ENCODE measurements at places on chromosomes 16 and 17. TPM values are rescaled to one million over a fixed set of nuclear protein-coding genes. Genes with fewer than 3 reads are reported as not detected.

HOXB9 gene
- not detected for total RNA-seq

SLC35G6 gene
- not detected for total RNA-seq

PSMD3 gene
- total RNA-seq: 73.6 TPM

NXPH3 gene
- 6.3 TPM for total RNA-seq

IL34 gene
- 3.3 TPM for total RNA-seq

PROCA1 gene
- 3.3 TPM for total RNA-seq

CLEC18C gene
- total RNA-seq: not detected
